ENCODE measurements at places on chromosomes 1 and 21. TPM values are rescaled to one million over a fixed set of nuclear protein-coding genes. Genes with fewer than 3 reads are reported as not detected.
A peak's percentile ranks its signal among the peaks of the same experiment; 100 is the strongest.

GRCh38 chr1:107018445-107018844 is 38.0 kb upstream of the PRMT6 start:
- no peak for DNase-seq

GRCh38 chr21:45381865-45382696 is 22.9 kb upstream of the COL18A1 start:
- peak; percentile 19 for DNase-seq

- DNase-seq = peak; percentile 11
Observed at GRCh38 chr21:43262427-43262826, 93.6 kb downstream of the CRYAA start.

DNA sequence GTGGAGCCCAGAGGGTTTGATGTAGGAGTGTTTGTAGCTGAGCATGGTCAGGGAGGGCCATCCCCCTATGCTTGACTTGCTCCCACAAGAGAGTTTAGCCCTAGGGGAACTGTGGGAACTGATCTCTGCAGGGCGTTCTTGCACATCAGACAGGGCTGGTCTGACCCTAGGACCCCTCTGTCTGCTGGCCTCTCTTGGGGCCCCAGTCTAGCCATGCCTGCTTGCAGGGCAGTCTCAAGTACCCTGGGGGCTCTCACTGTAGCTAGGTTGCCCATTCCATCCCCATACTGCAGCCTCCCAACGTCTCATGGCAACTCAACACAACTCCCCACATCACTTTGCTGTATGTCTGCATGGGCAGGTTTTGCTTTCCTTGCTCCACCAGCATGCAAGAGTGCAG is 1250.7 kb upstream of the B3GALT2 start:
- no peak for DNase-seq

- DNase-seq = no peak
Observed at GRCh38 chr1:51293898-51294515, 36.4 kb downstream of the TTC39A start.

- DNase-seq = peak; percentile 62
Observed at GRCh38 chr1:184753608-184754475, 816 bp downstream of the EDEM3 start.

- DNase-seq = no peak
Observed at GRCh38 chr1:165153182-165153581, 203.3 kb downstream of the LMX1A start.

DNA sequence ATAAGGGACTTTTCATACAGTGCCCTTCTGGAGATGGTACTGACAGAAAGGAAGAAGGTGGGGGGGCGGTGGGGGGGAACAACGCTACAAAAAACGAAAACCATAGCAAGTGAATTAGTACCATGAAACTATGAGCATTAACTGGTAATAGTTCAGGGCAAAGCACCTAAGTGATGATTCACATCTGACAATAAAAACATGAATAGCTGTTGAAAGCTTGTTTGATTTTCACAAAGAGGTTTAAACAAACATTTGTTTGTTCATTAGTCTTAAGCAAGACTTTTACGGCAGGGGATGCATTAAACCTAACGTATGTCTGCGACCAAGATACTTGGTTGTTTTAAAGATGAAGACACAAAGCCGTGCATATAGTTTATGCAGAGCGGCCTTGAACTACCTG is 177.5 kb downstream of the LMO4 start:
- DNase-seq = no peak

DNA sequence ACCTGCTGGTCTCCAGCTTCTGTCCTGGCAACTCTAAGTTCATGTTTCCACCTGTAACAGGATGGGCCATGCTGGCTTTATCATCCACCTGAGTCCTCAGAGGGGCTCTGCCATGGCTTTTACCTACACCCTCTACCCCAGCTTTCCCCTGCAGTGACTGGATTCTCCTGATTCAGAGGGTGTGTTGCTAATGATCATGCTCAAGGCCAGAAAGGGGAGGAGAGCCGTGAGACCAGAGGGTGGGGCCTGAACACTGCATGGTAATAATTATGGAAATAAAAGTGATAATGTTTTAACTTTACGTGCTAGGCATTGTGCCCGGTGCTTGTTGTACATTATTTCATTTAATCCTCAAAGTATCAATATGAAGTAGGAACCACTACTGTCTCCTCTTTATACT is 53.3 kb downstream of the CNIH3 start:
- DNase-seq = no peak

DNA sequence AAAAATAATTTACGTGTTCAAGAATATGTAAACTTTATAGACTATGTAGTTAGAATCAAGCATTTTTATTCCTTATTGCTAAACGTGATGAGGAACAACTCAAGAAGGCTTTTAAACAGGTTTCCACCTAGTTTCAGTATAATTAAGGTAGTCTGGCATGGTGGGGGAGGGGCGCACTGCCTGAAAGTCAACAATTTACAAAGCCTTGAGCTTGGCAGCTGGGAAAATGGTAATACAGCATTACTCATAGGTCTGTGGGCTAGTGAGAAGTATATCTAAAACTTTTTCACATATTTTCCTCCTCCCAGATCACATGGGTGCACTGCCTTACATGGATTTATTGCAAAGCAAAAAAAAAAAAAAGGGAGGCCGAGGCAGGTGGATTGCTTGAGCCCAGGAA is 75.2 kb downstream of the EVI5 start:
- DNase-seq = no peak

GRCh38 chr1:199646761-199647160 is 380.7 kb upstream of the NR5A2 start:
- no peak for DNase-seq

GRCh38 chr1:200729863-200730262 is 8.8 kb upstream of the CAMSAP2 start:
- no peak for DNase-seq

DNA sequence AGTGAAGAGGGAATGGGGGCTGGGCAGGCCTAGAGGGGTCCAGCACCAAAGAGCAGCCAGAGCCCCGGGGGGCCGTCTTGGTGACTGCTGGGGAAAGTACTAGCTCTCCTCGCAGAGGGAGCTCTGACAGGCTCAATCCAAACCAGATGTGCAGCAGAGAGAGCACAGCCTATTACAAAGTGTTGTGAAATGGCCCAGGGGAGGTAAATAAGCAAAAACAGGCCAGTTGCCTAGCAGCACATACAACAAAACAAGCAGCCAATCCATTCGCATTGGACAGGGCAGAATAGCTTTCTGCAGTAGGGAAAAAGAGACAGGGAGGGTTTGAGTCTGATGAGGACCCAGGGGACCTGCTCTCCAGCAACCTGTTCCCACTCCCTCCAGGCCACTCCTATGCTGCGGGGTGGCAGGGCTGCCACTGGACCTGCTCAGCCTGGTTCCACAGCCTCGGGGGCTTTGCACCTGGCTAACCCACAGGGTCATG is 239.6 kb upstream of the FGGY start:
- peak; percentile 90 for DNase-seq

Gene MED8
- total RNA-seq = 16.5 TPM

Gene RGS8
- not detected for total RNA-seq

Gene KCNE2
- not detected for total RNA-seq

Gene LDLRAD1
- total RNA-seq = not detected

Gene MPL
- 0.40 TPM for total RNA-seq

Data from Right ventricle myocardium superior (tissue), 1 donor.